ENCODE measurements at places on chromosomes 6 and 20. TPM values are rescaled to one million over a fixed set of nuclear protein-coding genes. Genes with fewer than 3 reads are reported as not detected.

The ULBP3 gene
- 1.5 TPM for total RNA-seq

The KPNA5 gene
- total RNA-seq: 29.1 TPM

The LAMA2 gene
- 2.1 TPM for total RNA-seq

The KIF13A gene
- total RNA-seq: 26.4 TPM

The TUBB gene
- 127 TPM for total RNA-seq

The TRIM10 gene
- total RNA-seq: not detected

The SDCBP2 gene
- 2.6 TPM for total RNA-seq

The TGM3 gene
- total RNA-seq: not detected

The NRSN1 gene
- not detected for total RNA-seq

The LTB gene
- total RNA-seq: 32.6 TPM

The CUL7 gene
- 10.1 TPM for total RNA-seq

DNA sequence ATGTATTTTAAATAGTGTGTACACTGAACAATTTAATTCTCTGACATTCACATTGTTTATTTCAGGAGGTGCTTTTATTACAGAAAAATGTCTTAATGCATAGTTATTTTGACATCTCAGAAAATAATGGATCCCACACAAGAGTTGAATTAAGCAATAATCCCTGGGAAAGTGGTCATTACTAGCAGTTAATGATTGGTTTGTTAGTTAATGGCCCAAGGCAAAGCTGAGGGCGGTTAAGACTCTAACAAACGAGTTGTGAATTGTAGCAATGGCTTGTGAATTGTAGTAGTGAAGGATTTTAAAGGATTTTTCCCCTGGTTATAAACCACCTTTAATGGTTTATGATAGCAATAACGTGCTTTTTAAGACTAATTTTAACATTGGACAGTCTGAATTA is 1316.0 kb upstream of the GJE1 start:
- H3K36me3 ChIP-seq: no peaks in the 10 kb centered on the region
- H3K4me1 ChIP-seq: no peaks in the 10 kb centered on the region
- H3K4me3 ChIP-seq: no peak overlapping the region
- H3K27me3 ChIP-seq: no peaks in the 10 kb centered on the region

DNA sequence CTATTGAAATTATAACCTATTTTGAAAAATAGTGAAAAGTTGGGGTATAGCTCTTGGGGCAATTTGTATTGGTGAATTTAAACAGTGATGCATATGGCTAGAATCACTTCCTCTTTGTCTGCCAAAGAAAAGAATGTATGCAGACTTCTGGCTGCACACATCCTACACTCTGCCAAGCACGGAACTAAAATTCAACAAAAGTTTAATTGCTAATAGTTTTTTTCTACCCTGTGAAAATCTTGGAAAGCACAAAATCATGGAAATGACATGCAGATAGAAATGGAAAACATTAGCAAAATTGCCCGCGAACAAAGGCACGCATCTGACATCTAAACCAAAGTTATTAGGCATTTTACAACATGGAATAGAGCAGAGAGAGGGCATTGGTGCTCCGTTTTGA is 106.4 kb upstream of the PDE10A start:
- H3K27me3 ChIP-seq: no peaks in the 10 kb centered on the region
- H3K27ac ChIP-seq: no peak overlapping the region
- H3K36me3 ChIP-seq: no peaks in the 10 kb centered on the region
- no peaks in the 10 kb centered on the region for H3K4me1 ChIP-seq

- no peak overlapping the region for H3K4me3 ChIP-seq
- H3K27me3 ChIP-seq: no peaks in the 10 kb centered on the region
- H3K4me1 ChIP-seq: no peaks in the 10 kb centered on the region
- H3K27ac ChIP-seq: no peak overlapping the region
- no peak for DNase-seq
Measured at GRCh38 chr6:151663559-151663958, 143.9 kb upstream of the ESR1 start.

GRCh38 chr6:84072442-84072997 is 38.9 kb downstream of the MRAP2 start:
- no peaks in the 10 kb centered on the region for H3K36me3 ChIP-seq
- H3K27me3 ChIP-seq: no peaks in the 10 kb centered on the region
- DNase-seq: no peak
- H3K27ac ChIP-seq: no peak overlapping the region

GRCh38 chr6:13280254-13280653 is 48.1 kb downstream of the TBC1D7 start:
- peak; percentile 36 for DNase-seq
- H3K36me3 ChIP-seq: no peaks in the 10 kb centered on the region
- no peak overlapping the region for H3K27ac ChIP-seq

DNA sequence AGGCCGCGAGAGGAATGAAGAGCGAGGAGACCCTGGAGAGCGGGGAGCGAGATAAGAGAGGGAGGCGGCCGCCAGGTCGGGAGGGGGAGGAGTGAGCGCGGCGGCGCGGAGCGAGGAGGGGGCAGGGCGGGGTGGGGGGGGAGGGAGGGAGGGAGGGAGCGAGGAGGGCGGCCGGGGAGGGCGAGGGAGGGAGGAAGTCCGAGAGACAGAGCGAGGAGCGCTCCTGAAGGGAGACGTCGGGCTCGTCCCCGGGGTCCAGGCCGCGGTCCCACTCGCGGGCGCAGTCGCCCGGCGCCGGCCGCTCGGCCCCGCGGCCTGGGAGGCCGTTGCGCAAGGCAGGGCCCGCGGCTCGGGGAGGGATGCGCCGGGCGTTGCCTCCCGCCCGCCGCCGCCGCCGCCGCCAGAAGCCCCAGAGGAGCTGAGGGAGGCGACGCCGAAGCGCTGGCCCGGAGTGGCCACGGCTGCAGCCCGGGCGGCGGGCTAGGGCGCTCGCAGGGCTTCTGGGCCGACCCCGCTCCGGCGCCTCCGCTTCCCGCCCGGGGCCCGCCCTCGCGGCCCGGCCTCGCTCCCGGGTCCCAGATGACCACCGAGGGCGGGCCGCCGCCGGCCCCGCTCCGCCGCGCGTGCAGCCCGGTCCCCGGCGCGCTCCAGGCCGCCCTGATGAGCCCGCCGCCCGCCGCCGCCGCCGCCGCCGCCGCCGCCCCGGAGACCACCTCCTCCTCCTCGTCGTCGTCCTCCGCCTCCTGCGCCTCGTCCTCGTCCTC is at the start of gene FOXF2:
TSS of gene FOXF2 (plus strand) at position 208 of the 764 bp plus-strand sequence. CDS start at position 580, 372 bp downstream.
- no peaks in the 10 kb centered on the region for H3K36me3 ChIP-seq
- no peak for DNase-seq
- no peak within 1 kb of the TSS for H3K27ac ChIP-seq

DNA sequence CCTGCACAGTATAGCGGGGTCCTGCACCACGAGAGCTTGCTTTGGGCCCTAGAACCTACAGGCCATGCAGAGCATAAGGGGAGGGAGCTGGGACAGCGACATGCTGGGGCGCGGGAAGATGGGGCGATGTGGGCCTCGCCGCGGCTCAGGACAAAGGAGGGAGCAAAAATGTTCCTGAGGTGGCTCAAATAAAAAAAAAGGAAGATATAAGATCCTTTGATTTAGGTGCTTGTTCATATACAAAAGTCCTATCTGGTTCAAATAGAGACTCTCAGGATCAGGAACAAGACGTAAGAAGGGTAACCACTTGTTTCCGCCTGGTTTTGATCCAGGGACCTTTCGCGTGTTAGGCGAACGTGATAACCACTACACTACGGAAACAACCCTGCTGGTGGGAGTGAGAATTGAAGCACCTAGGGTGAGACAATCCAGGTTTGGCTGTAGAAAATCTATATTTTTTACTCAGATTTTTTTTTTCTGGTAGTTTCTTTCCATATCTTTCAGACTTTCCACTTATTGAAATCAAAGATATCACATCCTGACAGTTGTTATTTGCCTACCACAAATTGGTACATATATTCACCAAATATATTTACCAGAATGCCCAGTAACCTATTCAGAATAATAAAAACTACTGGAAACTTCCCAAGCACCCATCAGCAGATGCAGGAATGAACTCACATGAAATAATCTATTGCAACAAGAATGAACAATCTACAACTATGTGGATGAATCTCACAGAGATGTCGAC is 177.9 kb upstream of the ZNF184 start:
- no peak overlapping the region for H3K4me3 ChIP-seq
- no peak overlapping the region for H3K27ac ChIP-seq
- no peaks in the 10 kb centered on the region for H3K36me3 ChIP-seq
- no peak for DNase-seq
- peaks cover 15% of the 10 kb centered on the region for H3K27me3 ChIP-seq
- H3K4me1 ChIP-seq: no peaks in the 10 kb centered on the region

DNA sequence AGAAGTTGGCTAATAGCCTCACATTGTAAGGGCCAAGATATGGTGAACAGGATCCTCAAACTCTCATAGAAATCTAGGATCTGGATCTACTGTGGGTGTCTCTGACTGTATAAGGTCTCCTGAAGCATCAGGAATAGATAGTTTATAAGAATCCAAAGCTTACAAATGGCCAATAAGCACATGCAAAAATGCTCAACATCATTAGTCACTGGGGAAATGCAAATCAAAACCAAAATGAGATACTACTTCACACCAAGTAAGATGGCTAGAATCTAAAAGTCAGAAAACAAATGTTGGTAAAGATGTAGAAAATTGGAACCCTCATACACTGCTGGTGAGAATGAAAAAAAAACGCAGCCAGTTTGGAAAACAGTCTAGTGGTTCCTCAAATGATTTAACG is 14.3 kb upstream of the RNF182 start:
- DNase-seq: no peak
- H3K27ac ChIP-seq: no peak overlapping the region
- H3K27me3 ChIP-seq: peaks cover 4% of the 10 kb centered on the region

GRCh38 chr20:57514273-57514751 is 10.6 kb downstream of the CTCFL start:
- no peak overlapping the region for H3K4me3 ChIP-seq
- H3K27ac ChIP-seq: no peak overlapping the region
- H3K4me1 ChIP-seq: no peaks in the 10 kb centered on the region
- no peaks in the 10 kb centered on the region for H3K27me3 ChIP-seq
- DNase-seq: no peak
- H3K36me3 ChIP-seq: no peaks in the 10 kb centered on the region

DNA sequence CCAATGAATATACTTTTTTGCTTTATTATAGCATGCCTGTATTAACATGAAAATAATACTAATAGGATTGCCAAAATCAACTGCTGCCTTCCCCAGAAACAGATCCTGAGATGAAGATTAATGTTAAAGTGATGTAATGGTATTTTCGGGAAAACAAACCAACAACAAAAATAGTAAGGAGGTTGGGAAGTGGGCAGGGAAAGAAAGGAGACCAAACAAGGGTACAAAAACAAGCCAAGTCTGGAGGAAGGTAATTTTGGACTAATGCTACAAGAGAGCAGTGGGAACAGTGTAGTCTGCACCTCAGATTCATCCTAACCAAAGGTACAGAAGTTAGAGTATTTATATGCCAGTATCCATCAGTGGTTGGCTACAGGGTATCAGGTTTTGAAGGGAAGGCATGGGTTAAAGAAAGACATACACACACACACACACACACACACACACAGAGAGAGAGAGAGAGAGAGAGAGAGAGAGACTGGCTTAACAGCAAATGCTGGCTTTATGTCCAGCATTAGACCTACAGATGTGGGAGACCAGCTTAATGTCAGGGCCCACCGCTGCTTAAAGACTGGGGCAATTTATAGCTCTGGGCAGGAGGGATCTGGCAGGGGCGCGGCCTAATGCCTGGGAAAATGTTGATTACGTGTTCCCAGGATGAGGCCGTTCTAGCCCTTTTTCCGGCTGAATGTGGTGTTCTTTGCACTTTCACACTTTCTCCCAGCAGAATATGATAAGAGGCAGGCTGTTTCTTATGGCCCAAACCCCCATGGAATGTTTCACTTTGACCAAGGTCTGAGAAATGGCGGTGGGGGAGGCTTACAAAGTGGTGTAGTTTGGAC is 3.8 kb upstream of the SLC17A1 start:
- H3K4me3 ChIP-seq: no peak overlapping the region
- peaks cover 2% of the 10 kb centered on the region for H3K27me3 ChIP-seq
- H3K27ac ChIP-seq: no peak overlapping the region
- no peaks in the 10 kb centered on the region for H3K36me3 ChIP-seq

- peaks cover 18% of the 10 kb centered on the region for H3K4me1 ChIP-seq
- no peaks in the 10 kb centered on the region for H3K27me3 ChIP-seq
- peak overlapping the region; percentile 87 for H3K27ac ChIP-seq
- H3K36me3 ChIP-seq: no peaks in the 10 kb centered on the region
- no peak overlapping the region for H3K4me3 ChIP-seq
Measured at GRCh38 chr20:25549843-25550477, 35.4 kb downstream of the NINL start.

- no peaks in the 10 kb centered on the region for H3K4me1 ChIP-seq
- H3K36me3 ChIP-seq: peaks cover 10% of the 10 kb centered on the region
- H3K27me3 ChIP-seq: no peaks in the 10 kb centered on the region
- H3K4me3 ChIP-seq: no peak overlapping the region
- no peak overlapping the region for H3K27ac ChIP-seq
Measured at GRCh38 chr20:35560105-35560511, 18.2 kb downstream of the ERGIC3 start.

- H3K36me3 ChIP-seq: no peaks in the 10 kb centered on the region
- H3K4me1 ChIP-seq: no peaks in the 10 kb centered on the region
- H3K27me3 ChIP-seq: no peaks in the 10 kb centered on the region
- DNase-seq: no peak
- H3K4me3 ChIP-seq: no peak overlapping the region
Measured at GRCh38 chr6:21033575-21034026, 499.3 kb downstream of the CDKAL1 start.

DNA sequence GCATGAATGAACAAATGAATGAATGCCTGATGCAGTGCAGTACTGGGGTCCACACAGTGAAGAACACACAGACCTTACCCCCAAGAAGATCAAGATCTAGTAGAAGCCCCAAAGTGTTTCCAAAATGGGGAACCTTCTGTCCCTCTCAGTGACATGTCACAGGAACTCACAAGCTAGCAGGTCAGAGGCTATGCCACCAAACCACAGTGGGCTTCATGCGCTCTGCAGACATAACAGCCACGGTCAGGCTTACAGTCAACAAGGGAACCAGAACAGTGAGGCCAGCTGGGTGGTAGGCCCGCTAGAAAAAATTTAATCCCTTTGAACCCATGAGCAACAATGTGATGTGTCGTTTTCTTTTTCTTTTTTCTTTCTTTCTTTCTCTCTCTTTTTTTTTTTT is 20.2 kb upstream of the ARFGEF2 start:
- H3K36me3 ChIP-seq: no peaks in the 10 kb centered on the region
- no peak overlapping the region for H3K4me3 ChIP-seq
- DNase-seq: no peak
- H3K27ac ChIP-seq: no peak overlapping the region
- H3K27me3 ChIP-seq: no peaks in the 10 kb centered on the region

DNA sequence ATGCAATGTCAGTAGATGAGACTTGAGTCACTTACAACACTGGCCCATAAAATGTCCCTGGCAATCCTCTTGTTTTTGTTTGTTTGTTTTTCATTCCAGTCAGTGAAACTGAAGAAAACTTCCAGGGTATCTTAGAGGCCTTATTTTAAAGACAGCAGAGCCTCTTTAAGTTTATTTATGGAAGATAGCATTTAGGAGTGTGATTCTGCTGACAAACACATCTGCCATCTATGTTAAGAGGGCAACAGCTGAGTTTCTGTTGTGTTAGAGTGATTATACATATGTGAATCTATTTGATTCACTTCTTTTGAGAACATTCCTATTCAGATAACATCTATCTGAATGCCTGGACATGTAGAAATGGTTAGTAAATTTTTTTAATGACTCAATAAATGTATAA is 812.6 kb downstream of the TENT5A start:
- H3K36me3 ChIP-seq: no peaks in the 10 kb centered on the region
- H3K27ac ChIP-seq: no peak overlapping the region
- no peak overlapping the region for H3K4me3 ChIP-seq
- H3K4me1 ChIP-seq: no peaks in the 10 kb centered on the region

- no peaks in the 10 kb centered on the region for H3K27me3 ChIP-seq
- H3K4me1 ChIP-seq: no peaks in the 10 kb centered on the region
- no peak overlapping the region for H3K4me3 ChIP-seq
- no peak for DNase-seq
- H3K27ac ChIP-seq: no peak overlapping the region
Measured at GRCh38 chr6:72081871-72082270, 195.5 kb downstream of the RIMS1 start.

All from natural killer cell (primary cell).